ENCODE measurements at places on chromosomes 3 and 15.

GRCh38 chr3:42582474-42583070, 805 bp upstream of the SEC22C start:
- DNase-seq: no peak

DNA sequence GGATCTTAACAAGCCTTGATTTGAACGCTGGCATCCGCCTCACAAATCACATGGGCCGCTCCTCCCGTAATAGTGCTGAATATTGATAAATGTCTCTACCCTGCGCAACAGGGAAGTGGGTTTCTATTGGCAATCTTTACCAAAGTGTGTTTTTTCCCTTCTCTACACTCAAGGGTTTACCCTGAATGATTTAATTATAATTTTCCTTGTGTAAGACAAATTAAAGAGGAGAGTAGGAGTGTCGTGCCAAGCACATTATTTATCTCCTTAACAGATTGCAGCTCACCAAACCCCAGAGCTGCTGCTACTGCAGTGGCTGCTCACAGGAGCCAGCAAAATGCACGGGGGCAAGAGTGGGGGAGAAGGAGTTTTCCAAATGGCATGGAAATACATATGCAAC, 545.8 kb downstream of the FOXP1 start:
- DNase-seq: no peak

DNA sequence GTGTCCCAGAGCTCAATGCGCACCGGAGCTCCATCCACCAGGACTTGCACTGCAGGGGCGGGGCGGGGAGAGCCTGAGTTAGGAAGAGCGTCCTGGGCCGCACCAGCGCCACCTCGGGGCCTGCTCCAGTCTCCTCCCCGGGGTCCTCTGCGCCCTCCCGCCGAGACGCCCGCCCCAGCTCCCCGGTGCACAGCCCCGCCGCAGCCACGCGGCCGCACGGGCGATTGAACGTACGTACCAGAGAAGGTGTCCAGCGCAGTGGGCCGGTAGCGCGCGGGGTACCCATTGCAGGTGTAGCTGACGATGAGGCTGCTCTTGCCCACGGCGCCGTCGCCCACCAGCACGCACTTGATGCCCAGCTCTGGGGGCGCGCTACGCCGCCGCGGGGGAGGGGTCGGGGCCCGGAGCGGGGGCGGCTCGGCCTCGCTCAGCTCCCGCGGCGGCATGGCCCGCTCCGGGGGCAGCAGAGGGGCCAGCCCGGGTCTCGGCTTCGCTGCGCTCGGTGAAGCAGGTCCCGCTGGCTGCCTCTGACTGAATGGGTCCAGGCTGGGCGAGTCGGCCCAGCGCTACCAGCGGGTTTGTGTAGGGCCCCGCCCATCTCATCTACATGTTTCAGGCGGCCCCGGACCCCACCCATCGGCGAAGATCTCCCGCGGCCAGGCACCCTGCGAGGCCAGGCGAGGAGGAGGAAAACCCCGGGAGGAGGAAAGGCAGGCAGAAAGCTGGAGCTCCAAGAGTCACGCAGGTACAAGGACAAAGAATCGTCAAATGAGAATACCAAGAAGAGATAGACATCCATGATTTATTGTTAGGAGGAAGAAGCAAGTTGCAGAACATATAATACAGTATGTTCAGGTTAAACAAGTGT, at the start of gene RHOV:
Gene RHOV, minus strand, starts transcription at position 541 of the 868 bp plus-strand sequence. Its CDS starts 95 bp downstream, at position 446.
- peak; percentile 9 for DNase-seq

DNA sequence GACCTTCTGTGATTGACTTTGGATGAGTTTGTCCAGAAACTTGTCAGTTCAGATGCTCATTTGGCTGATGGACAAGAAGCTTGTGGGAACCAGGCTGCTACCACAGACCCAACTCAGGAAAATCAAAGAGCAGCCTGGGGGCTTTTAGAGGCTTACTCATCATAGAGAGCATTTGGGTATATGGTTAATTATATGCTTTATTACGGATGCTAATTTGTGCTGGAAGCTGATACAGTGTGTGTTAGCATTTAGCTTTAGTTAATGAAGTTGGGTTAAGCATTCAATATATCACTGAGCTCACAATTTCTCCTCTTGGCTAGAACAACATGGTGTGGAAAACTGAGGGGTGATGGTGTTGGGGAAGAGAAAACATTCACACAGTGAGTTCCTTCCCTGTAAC, 664.2 kb upstream of the CFAP20DC start:
- DNase-seq: no peak

DNA sequence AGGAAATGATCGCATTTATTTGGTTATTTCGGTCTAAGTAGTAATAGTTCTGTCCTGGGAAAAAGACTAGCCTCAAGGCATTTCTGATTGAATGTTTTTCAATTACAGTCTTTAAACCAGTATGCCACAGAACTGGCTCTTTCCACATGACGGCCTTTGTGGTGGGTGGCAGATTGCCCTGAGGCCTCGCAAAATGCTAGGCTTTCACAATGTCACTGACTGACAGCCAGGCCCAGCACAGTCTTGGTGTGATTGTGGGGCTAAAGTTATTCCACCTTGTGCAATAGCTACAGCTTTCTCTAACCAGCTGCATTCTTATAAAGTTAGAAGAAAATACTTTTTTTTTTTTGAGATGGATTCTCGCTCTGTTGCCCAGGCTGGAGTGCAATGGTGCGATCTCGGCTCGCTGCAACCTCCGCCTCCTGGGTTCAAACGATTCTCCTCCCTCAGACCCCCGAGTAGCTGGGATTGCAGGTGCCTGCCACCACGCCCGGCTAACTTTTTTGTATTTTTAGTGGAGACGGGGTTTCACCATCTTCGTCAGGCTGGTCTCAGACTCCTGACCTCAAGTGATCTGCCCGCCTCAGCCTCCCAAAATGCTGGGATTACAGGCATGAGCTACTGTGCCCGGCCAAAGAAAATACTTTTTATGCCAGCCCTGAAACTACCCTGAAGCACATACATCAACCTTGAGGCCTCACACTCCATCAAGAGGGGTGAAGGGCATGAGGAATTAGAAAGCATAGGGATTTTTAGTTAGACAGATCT, 2.5 kb upstream of the ADIPOQ start:
- no peak for DNase-seq
